ENCODE measurements at places on chromosomes 7 and 10.

DNA sequence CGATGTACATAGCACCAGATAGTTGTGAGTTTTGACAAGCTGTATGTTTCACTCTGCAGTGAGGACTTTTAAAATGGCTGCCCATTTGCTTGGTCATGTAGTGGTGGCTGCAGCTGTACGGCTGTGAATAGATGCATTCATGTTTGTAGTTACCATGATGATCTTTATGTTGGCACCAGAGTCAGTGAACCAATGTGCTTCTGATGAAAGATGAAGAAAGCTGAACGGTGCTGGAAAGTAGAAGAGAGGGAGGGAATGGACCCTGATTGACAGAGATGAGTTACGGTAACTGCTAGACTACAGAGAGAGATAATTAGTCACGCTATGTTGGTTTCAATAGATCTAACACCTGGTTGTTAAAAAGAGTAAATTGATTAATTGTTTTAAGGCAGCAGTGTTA, 256.8 kb downstream of the CELF2 start:
- no peak for DNase-seq

- no peak for DNase-seq
Observed at GRCh38 chr10:106820579-106820978, 343.9 kb downstream of the SORCS1 start.

GRCh38 chr10:31687663-31688482, 240.8 kb downstream of the ARHGAP12 start:
- DNase-seq: no peak

DNA sequence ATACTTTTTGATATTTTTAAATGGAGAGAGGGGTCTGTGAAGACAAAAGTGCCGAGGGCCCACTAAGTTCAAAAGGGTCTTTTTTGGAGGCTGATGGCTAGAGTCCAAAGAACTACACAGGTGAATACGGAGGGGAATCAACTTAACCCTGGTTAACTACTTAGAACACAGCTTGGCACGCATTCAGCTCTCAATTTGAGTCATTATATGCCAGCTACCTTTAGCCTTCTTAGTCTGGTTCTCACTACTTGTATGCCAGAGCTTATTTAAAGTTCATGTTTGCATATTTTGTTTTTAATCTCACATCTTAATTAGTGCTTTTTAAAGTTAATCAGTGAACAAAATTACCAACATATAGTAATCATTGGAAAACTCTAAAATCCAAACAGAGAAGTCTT, 80.8 kb downstream of the VWDE start:
- no peak for DNase-seq

DNA sequence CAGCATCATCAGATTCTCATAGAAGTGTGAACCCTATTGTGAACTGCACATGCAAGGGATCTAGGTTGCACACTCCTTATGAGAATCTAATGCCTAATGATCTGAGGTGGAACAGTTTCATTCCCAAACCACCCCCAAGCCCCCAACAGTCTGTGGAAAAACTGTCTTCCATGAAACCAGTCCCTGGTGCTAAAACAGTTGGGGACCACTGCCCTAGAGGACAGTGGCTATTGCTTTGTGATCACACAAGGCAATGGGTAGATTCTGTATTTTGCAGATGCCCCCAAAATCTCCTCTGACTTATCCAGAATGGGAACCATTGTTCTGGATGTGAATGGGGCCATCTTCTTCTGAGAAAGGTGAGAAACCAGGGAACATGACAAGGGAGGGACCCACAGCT, 31.1 kb upstream of the HPS1 start:
- no peak for DNase-seq

- DNase-seq: no peak
Observed at GRCh38 chr10:9605231-9605630, 1412.4 kb upstream of the CELF2 start.

GRCh38 chr7:67407392-67408071, 410.9 kb downstream of the TYW1 start:
- DNase-seq: no peak

DNA sequence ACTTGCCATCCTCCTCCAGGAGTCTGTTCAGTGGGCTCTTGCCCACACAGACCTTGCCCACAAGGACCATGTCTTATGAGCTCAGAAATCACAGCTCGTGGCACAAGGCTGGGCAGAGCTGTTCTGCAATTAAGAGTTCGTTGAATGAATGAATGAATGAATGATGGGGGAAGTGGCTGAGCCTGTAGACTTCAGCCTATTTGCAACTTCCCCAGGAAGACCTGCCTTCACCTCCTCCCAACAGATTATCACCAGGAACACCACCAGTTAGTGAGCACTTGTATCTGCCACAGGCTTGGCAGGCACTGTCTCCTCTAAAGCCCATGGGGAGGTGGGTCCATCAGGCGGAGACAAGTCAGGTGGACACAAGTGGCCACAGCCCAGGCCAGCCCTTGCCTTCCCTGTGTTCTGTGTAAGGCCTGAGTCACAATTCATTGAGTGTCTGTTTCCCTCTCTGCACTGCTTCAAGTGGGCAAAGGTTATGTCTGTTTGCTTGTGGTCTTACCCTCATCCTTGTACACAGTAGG, 1.8 kb upstream of the FGF8 start:
- no peak for DNase-seq

GRCh38 chr10:42960491-42960990, 116.3 kb upstream of the RET start:
- DNase-seq: no peak

DNA sequence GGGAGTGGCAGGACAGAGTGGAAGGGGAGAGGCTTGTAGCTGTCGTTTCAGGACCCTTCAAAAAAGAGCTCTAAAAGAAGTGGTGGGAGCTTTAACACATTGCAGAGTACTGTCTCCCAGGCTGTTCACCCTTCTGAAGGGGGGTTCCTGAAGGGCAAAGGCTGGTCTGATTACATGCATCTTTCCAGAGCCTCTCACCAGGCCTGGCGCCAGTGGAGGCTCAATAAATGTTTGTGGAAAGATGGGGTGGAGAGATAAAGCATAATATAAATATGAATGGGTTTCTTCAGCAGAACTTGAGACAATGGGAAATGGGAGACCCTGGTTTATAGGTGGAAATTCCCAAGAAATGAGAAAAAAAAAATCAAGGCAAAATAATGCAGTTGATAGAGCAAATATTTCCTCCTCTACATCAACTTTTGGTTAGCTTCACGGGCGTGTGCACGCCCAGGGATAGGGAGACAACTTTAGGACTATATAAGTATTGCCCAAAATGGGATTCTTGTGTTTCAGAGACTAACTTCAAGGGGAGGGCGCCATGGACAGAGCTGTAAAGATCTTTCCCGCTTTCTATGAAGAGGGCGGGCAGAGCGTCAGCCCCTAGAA, 613 bp upstream of the BUB3 start:
- DNase-seq: no peak

- no peak for DNase-seq
Observed at GRCh38 chr10:24759672-24760071, 36.0 kb upstream of the ARHGAP21 start.

DNA sequence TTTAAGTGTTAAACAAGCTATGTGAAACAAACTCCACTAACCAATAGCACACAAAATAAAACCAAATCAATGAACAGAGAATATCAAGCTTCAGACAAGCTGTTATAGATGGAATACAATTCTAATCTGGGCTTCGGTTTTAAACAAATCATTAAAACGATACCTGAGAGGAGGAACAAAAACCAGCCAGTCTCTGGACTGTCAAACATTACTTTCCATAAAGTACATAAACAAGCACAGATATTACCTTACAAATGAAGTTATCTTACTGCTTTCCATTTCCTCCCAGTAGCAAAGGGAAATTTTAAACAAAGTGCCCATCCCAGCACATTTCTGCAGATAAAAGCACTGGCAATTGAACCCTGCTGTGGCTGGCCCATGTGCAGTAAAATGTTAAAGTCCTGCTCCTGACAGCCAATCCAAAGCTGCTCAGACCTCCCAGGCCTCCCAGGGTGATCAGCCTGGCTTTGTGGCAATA, 128.0 kb downstream of the NRCAM start:
- no peak for DNase-seq

DNA sequence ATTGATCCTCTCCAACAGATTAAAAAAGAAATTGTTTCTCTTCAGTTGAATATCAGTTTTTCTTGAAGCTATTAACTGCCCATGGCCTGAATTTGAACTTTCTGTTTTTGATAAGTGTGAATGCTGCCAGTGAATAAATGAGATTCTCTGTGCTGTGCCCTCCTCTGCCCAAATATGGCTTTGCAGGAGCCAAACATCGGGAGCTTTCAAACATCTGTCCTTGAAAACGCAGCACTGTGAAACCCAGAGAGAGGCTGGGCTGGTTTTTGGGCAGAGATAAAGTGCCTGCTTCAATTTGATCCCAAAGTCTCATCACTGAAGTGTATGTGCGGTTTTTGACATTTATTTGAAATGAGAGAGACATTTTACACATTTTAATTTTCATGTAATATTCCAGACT, 268.3 kb upstream of the SHH start:
- DNase-seq: no peak

DNA sequence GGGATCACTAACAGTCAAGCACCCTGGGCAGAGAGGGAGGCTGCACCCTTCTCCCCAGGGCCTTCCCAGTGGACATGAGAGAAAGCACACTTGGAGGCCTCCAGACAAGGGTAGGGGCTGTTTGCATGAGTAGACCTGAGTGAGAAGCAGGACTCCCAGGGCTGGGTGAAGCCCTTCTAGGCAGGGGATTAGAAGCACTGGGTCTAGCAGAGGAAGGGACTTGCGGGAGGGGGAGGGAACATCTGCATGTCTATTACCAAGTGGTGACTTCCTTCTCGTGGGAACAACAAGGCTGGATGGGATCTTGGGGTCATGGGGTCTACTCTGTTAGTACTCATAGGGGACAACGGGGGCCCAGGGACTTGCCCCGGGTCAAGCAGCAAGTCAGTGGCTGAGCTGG, 67.8 kb downstream of the EMX2 start:
- no peak for DNase-seq

DNA sequence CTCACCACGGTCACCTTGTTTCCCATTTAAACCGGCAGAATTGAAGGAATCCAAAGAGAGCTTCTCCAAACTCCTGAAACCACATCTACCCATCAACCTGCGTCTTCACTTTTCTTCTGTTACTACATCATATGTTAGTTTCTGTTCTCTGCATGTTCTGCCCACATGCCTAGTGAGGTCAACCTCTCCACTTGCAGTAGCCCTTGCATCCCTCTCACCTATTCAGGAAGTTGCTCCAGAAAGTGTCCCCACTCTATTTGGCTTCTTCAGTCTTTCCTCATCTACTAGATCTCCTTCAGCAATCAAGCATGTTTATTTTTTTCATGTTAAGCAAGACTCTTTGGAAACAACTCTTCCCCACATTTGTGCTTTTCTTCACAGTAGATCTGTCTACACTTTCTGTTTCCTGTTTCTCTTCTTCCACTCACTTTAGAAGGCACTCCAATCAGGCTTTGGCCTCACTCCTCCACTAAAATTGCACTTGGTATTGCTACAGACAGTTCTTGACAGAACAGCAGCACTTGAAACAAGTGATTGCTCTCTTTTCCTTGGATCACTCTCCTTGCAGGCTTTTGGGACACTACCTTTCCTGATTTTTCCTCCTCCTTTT, 7.5 kb downstream of the SAMD9L start:
- DNase-seq: no peak

DNA sequence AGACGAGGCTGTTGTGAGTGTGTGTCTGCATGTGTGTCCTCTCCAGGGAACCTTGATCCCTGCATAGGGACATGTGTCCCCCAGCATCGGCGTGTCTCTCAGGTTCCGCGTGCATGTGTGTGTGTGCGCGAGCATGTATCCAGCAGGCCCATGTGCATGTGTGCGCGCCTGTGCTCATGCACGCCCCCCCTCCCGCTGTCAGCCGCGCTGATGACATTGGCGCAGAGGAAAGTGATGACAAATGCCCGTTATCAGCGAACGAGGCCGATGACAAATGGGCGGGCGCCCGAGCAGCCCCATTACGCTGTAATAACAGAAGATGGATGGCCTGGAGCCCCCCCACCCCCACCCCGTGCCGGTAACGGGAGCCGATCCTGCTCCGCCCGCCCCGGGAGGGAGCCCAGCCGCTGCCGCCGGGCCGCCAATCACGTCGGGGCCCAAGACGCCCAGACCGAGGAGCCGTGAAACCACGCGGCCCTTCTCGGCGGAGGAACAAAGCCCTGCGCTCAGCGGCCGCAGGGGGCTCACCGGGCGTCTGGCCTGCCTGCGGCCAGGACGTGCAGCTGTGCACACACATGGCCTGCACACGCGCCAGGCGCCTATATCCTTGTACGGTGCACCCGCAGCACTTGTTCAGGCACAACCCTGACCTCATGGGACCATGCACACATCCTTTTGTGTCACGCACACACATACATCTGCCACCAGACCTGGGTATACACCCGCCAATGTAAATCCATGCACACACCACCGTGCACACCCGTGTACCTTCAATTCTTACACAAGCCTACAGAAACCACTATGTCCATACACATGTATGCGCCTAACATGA, 21.5 kb downstream of the POLL start:
- DNase-seq: no peak

DNA sequence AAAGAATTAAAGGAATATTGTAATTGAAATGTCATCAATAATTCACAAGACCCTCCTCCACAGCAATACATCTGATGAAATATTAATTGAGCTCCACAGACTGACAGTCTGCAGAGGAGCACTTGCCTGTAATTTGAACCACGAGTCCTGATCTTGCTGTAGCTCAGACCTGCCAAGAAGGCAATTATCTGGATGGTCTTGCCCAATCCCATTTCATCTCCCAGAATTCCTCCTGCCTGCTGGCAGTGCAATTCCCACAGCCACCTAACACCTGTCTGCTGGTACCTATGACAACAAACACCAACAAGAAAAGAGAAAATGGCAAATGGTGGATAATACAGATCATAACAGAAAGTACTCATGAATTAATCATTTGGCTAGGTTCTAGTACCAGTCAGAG, 38.5 kb downstream of the ERCC6 start:
- DNase-seq: no peak

GRCh38 chr10:88791924-88792323, 10.6 kb upstream of the LIPM start:
- DNase-seq: no peak

DNA sequence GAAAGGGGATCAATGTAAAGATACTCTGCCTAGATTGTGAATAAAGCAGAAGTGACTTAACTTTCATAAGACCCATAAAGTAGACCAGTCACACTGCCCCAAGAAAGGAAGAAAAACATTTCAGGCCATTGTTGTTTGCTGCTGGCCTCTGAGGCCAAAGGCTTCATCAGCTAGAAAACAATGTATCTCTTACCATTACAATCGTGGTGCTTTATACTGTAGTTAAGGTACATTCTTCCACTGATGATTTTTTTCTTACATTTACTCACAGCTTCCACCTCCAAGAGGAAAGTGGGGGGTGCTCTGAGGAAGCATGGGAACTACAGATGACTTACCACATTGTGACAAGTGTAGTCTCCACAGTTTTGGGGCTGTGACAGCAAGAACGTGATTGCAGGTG, 68.6 kb downstream of the NRG3 start:
- no peak for DNase-seq

GRCh38 chr7:129859183-129859582, 93.6 kb downstream of the UBE2H start:
- no peak for DNase-seq

DNA sequence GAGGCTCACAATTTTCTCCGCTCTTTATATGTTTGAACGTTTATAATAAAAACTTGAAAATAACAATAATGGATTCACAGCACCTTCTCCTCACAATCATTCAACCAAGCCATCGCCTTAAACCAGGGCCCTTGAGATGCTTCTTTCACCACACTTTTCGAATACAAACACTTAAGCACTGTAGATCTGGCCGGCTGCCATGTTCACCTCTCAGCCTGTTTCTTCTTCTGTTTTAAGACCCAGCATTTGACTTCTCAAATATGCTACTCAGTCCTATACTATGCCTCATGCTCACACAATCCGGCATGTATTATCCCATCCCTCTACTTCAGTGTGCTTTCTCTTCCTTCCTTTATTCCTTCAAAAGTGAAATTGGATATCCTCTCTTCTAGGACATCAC, 280.6 kb downstream of the TFEC start:
- DNase-seq: no peak

All from stimulated activated CD4-positive, alpha-beta T cell treated with anti-CD3 and anti-CD28 coated beads, TNF-alpha, amount 100 ng/mL, for 1 hour (primary cell).